ENCODE measurements at places on chromosomes 13 and 19.

GRCh38 chr19:41265395-41266153 lies 1.4 kb downstream of the HNRNPUL1 start:
- no peak for DNase-seq

DNA sequence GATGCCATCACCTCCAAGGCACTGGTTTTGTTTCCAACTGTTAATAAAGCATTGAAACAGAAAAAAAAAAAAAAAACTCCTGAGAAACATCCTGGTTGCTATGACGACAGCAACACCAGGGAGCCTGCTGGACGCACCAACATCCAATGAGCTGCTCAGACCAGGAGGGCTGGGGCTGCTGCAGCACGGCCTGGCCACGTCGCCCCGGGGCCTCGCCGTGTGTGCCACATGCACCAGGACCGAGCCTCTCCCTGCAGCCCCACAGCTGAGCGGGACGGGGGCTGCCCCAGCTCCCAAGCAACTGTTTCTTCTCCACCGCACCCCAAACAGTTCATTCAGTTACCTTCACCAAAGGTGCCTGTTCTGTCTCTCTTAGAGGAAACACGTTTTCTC lies 54.5 kb downstream of the RASA3 start:
- DNase-seq, result no peak

- DNase-seq, result no peak
Measured at GRCh38 chr13:81988567-81988966, 1647.6 kb upstream of the SPRY2 start.

DNA sequence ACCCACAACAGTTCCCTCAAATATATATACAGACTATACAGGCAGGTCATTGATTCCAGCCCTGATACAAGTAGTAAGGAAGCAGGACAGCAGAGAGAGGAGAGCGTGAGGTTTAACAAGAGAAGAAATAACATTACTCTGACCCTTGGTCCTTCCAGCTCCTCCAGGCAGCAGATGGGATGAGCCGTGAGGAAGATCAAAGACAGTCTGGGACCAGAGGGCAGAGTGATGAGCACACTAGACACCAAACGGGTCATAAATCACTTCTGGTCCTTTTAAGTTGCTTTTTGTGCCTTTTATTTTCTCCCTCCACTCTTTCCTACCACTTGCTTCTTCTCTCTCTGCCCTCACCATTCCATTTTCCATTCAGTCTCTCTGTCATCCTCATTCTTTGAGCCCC lies 16.9 kb upstream of the MICU2 start:
- DNase-seq, result no peak

GRCh38 chr19:33411621-33412180 lies 38.2 kb downstream of the CEBPG start:
- no peak for DNase-seq
